Stomach (tissue), 19 donors: ENCODE measurements at places on chromosomes 11 and 22. TPM values are rescaled to one million over a fixed set of nuclear protein-coding genes. Genes with fewer than 3 reads are reported as not detected.

- peaks cover 38% of the 10 kb centered on the region for H3K4me1 ChIP-seq
- no peaks in the 10 kb centered on the region for H3K27me3 ChIP-seq
- DNase-seq, result no peak
Measured at GRCh38 chr11:126345759-126346585, 9.5 kb upstream of the ST3GAL4 start.

Gene PCF11
- 75.9 TPM for total RNA-seq

DNA sequence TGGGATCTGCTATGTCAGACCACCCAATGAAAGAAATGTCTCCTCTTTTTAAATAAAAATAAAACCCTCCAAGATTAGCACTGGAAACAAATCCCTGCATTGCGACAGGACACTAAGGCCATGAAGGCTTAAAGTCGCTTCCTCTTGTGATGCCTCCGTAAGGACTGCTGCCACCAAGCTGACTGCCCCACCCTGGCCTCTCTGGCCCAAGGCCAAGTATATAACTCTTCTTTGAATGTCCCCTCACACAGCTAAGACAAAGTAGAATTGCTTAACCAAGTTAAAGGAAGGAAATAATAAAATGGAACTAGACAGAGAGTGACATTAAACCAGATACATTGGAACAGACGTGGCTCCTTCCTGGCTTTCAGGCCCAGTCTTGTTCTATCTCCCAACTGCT, 7.5 kb upstream of the NRGN start:
- no peak overlapping the region for H3K27ac ChIP-seq
- H3K4me1 ChIP-seq, result no peaks in the 10 kb centered on the region
- no peaks in the 10 kb centered on the region for H3K36me3 ChIP-seq
- DNase-seq, result no peak

DNA sequence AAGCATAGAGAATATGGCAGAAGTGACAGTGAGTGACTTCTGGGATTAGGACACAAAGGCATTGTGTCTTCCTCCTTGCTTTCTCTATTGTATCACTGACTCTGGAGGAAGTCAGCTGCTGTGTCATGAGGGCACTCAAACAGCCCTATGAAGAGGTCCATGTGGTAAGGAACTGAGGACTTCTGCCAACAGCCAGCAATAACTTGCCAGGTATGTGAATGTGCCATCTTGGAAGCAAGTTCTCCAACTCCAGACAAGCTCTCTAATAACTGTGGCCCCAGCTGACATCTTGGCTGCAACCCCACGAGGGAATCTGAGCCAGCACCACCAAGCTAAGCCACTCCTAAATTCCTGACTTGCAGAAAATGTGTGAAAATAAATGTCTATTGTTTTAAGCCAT, 83.6 kb upstream of the ZBED5 start:
- H3K27me3 ChIP-seq, result no peaks in the 10 kb centered on the region
- H3K4me3 ChIP-seq, result no peak overlapping the region
- H3K4me1 ChIP-seq, result no peaks in the 10 kb centered on the region
- no peak overlapping the region for H3K27ac ChIP-seq
- H3K36me3 ChIP-seq, result no peaks in the 10 kb centered on the region

Gene SCT
- total RNA-seq, result not detected

DNA sequence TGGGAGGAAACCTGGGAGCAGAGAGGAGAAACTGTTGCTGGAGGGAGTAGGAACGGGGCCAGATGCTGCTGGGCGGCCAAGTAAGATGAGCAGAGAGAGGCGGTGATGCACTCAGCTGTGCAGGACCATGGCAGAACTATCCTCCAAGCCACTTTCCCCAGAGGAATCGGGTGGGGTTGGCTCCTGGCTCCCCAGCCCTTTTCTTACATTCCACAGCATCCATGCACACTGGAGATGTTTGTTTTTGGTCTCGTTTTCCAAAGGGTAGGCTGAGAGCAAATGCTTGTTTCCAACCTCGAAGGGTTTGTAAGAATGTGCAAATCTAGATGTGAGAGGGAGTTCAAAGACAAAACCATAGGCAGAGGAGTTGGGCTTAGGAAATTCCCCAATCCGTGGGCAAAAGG, 73.2 kb downstream of the DBX1 start:
- H3K27ac ChIP-seq, result no peak overlapping the region
- DNase-seq, result no peak
- H3K27me3 ChIP-seq, result no peaks in the 10 kb centered on the region
- H3K36me3 ChIP-seq, result peaks cover 68% of the 10 kb centered on the region
- peaks cover 13% of the 10 kb centered on the region for H3K4me1 ChIP-seq

- DNase-seq, result peak; percentile 45
- H3K4me1 ChIP-seq, result peaks cover 22% of the 10 kb centered on the region
- peaks cover 23% of the 10 kb centered on the region for H3K36me3 ChIP-seq
- no peaks in the 10 kb centered on the region for H3K27me3 ChIP-seq
- no peak overlapping the region for H3K27ac ChIP-seq
Measured at GRCh38 chr22:25368271-25368670, 148.8 kb downstream of the CRYBB2 start.

GRCh38 chr11:9176136-9176535, 84.7 kb upstream of the SCUBE2 start:
- H3K4me1 ChIP-seq, result no peaks in the 10 kb centered on the region
- H3K36me3 ChIP-seq, result peaks cover 66% of the 10 kb centered on the region
- H3K27me3 ChIP-seq, result no peaks in the 10 kb centered on the region
- no peak for DNase-seq
- H3K4me3 ChIP-seq, result no peak overlapping the region
- no peak overlapping the region for H3K27ac ChIP-seq

DNA sequence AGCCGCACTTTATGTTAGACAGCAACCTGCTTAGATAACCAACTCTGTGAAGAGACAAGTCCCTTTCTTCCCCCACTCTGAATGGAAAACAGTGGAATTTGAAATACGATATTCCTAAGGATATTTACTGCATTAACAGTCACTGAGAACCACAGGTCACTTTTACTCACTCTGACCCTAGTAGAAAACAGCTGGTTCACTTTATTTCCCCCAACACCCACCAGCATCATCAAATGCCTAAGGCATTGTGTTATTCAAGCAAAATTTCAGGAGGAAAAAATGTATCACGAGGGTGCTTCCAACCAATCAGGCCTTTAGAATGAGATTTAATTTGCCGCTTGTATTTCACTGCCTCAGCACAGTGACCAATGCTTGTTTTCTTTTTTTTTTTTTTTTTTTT, 1134.1 kb upstream of the CCDC90B start:
- no peaks in the 10 kb centered on the region for H3K4me1 ChIP-seq
- no peaks in the 10 kb centered on the region for H3K27me3 ChIP-seq
- DNase-seq, result no peak
- no peak overlapping the region for H3K4me3 ChIP-seq

Gene SPON1
- total RNA-seq, result 36.4 TPM

Gene MGAT3
- 3.9 TPM for total RNA-seq

DNA sequence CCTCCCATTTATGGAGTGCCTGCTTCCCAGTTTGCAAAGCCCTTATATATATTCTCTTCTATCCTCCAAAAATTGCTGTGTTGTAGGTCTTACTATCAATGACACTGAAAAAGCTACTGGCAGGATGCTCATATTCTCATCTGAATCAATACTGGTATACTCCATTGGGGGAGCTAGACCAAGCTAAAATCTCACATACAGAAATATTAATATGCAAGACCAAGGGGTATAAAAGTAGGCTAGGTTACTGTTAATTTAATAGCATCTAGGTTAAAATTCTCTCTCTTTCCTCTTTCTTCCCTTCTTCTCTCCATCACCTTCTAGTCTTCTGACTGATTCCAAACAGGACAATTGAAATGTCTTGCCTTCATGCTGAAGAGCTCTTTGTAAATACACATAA, 17.1 kb upstream of the BDNF start:
- no peak overlapping the region for H3K27ac ChIP-seq
- peaks cover 35% of the 10 kb centered on the region for H3K4me1 ChIP-seq
- H3K4me3 ChIP-seq, result no peak overlapping the region

DNA sequence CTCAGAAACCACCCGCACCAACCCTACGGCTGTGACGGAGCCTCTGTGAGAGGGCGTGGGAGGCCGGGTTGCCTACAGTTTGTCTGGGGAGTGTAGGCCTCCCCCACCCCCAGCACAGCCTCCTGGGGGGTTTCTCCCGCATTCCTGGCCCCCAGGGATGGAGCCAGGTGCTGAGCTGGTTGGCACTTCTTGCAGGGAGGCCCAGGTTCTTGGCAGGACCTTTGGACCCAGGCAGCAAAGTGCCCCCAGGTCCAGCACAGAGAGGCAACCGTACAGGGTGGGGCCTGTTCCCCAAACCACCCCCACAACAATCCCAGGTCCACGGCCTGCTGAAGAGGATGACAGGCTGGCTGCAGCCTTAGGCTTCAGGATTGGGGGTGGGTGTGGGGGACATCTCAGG, 36.5 kb downstream of the MACROD1 start:
- H3K36me3 ChIP-seq, result no peaks in the 10 kb centered on the region
- no peaks in the 10 kb centered on the region for H3K27me3 ChIP-seq
- no peak overlapping the region for H3K27ac ChIP-seq
- no peak for DNase-seq
- H3K4me1 ChIP-seq, result peaks cover 7% of the 10 kb centered on the region

Gene SCUBE1
- total RNA-seq, result 2.3 TPM

DNA sequence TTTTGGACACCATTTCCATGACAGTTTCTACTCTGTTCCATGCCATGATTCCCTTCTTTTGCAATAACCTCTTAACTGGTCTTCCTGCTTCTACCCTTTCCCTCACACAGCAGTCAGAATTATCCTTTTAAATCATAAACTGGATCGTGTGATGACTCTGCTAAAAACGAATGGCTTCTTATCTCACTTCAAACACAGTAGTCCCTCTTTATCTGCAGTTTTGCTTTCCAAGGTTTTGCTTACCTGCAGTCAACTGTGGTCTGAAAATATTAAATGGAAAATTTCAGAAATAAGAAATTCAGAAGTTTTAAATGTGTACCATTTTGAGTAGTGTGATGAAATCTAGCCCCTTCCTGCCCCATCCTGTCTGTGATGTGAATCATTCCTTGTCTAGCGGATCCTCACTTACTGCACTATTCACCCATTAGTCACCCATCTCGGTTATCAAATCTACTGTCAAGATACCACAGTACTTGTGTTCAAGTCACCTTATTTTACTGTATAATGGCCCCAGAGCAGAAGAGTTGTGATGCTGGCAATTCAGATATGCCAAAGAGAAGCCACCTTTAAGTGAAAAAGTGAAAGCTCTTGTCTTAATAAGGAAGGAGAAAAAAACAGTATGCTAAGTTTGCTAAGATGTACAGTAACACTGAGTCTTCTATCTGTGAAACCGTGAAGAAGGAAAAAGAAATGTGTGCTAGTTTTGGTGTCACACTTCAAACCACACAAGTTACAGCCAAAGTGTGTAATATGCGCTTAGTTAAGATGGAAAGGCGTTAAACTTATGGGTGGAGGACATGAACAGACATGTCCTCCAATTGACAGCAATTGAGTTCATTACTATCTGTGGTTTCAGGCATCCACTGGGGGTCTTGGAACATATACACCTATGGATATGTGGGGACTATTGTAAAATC, 283.0 kb downstream of the DDX10 start:
- no peak overlapping the region for H3K4me3 ChIP-seq
- H3K36me3 ChIP-seq, result peaks cover 10% of the 10 kb centered on the region
- H3K4me1 ChIP-seq, result no peaks in the 10 kb centered on the region
- no peak for DNase-seq
- H3K27ac ChIP-seq, result no peak overlapping the region
- no peaks in the 10 kb centered on the region for H3K27me3 ChIP-seq

Gene TSSK2
- not detected for total RNA-seq

Gene IL18
- 7.7 TPM for total RNA-seq

DNA sequence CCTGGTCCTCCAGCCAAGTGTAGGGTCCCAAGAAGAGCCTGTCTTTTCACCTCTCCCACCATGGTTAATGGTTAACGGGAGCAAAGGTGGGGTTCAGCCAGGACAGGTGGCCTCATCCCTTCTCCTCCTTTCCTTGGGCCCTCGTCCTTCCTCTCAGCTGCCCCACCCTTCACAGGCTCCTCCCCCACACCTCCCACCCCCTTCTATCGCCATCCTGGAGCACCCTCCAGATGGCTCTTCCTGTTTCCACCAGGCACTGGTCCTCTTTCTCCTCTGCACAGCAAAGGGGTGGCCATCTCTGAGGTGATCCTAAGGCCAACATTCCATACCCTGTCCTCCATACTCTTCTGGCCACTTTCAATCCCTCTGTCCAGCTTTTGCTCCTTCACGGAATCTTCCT, 48.9 kb downstream of the SLC22A12 start:
- no peaks in the 10 kb centered on the region for H3K36me3 ChIP-seq
- H3K4me1 ChIP-seq, result peaks cover 17% of the 10 kb centered on the region
- DNase-seq, result no peak

Gene BCO2
- total RNA-seq, result 0.89 TPM

- H3K27ac ChIP-seq, result peak overlapping the region; percentile 94
- H3K4me3 ChIP-seq, result peak overlapping the region; percentile 76
- H3K36me3 ChIP-seq, result peaks cover 23% of the 10 kb centered on the region
- H3K27me3 ChIP-seq, result no peaks in the 10 kb centered on the region
Measured at GRCh38 chr11:64226507-64227051, 505 bp downstream of the NUDT22 start.

- H3K4me1 ChIP-seq, result no peaks in the 10 kb centered on the region
- peaks cover 10% of the 10 kb centered on the region for H3K27me3 ChIP-seq
- no peaks in the 10 kb centered on the region for H3K36me3 ChIP-seq
- no peak for DNase-seq
Measured at GRCh38 chr11:118042796-118043195, 34.1 kb upstream of the TMPRSS4 start.

Gene GGTLC2
- not detected for total RNA-seq

DNA sequence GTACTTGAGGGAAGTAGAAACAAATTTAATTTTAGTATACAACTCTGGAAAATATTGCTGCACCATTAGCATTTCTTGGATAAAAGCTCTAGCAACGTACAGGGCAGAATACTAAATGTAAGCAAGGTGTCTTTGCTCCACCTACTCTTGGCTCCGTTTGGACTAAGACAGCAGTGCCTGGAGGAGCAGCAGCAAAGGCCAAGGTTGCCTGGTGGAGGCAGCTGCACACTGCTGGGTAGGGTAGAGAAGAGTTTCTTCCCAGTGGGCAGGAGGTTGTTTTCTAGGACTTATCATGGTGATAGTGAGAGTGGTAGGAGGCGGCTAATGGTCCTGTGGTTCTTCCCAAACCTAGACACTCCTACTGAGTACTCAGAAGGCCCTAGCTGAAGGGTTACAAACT, 2.2 kb upstream of the OR8D4 start:
- no peaks in the 10 kb centered on the region for H3K4me1 ChIP-seq
- no peak for DNase-seq
- H3K4me3 ChIP-seq, result no peak overlapping the region
- no peaks in the 10 kb centered on the region for H3K36me3 ChIP-seq

DNA sequence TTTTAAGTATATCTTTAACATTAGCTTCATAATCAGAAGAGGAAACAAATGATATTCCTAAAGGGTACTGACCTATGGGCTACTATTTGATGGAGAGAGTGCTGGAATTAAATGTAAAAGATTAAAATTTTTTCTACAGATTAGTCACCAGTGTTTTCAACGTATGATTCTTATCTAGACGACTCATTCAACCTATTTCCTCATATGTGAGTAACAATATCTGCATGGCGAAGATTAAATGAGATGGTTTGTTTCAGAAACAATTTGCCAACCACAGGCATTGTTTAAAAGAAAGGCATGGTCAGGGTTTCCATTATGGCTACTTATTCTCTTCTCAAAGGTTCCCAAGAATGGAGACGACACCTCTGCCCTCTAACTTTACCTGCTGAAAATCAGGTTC, 20.4 kb downstream of the OR56B4 start:
- H3K36me3 ChIP-seq, result no peaks in the 10 kb centered on the region
- DNase-seq, result no peak
- no peak overlapping the region for H3K4me3 ChIP-seq
- H3K27me3 ChIP-seq, result no peaks in the 10 kb centered on the region
- H3K27ac ChIP-seq, result no peak overlapping the region
